ENCODE measurements at places on chromosomes 11 and 22.
A peak's percentile ranks its signal among the peaks of the same experiment; 100 is the strongest.

DNA sequence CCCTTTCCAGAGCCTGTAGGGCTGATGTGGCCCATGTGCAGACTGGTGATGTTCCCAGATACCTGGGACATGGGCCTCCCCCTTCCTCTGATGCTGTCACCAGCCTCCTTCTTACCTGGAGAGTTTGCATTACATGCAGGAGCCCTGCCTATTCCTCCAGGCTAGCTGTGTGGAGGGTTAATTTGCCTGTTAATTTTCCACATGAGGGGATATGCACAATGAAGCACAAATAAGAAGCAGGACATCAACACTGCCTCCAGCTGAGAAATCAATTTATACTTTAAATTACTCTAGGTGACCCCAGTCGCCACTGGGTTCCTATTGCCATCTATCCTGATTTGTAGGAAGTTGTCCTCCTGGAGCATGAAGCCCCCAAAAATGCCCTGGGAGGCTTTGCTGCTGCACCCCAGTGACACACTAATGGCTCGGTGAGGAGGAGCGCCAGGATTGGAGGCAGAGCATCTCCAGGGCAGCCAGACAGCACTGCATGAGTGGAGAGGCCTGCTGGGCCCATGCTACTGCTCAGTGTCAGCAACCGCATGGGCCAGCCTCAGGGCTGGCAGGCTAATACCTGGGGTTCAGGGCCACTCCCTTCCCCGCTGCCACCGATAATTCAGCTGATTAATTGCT lies 101.6 kb upstream of the USP47 start:
- no peak for DNase-seq

- DNase-seq, result no peak
Measured at GRCh38 chr11:112792070-112792469, 169.2 kb upstream of the NCAM1 start.

DNA sequence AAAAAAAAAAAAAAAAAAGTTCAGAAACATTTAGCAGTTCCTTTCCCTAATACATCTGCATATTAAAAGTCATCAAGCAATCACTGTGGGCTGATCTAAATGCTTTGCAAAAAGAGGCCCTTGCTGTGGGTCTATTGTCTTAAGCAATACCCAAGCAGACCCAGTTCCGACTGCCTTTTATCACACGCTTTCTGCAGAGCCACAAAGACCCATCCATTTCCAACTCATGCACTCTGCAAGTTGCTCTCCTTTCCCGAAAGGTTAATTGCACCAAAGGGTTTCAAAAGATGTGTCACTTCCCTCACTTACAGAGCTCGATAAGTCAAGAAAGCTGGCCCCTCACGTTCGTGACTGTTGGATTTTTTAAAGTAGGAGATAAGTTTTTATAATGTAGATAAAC lies 138.9 kb downstream of the MPPED1 start:
- DNase-seq, result no peak

- no peak for DNase-seq
Measured at GRCh38 chr11:82791779-82792178, 58.1 kb upstream of the FAM181B start.

DNA sequence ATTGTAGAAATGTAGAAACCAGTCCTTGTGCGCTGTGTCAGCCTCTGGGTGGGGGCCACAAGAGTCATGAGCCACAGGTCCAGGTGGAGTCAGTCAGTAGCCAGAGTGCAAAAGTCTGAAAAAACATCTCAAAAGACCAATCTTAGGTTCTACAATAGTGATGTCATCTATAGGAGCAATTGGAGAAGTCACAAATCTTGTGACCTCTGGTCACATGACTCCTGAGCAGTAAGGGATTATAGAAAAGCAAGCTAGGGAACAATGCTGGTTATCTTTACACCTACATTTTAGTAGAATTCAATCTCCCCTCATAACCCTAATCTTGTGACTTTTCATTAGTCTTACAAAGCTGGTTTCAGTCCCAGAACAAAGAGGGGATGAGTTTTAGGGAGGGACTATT lies 82.7 kb downstream of the CCDC83 start:
- no peak for DNase-seq

- no peak for DNase-seq
Measured at GRCh38 chr11:70763606-70764005, 365.3 kb downstream of the CTTN start.

DNA sequence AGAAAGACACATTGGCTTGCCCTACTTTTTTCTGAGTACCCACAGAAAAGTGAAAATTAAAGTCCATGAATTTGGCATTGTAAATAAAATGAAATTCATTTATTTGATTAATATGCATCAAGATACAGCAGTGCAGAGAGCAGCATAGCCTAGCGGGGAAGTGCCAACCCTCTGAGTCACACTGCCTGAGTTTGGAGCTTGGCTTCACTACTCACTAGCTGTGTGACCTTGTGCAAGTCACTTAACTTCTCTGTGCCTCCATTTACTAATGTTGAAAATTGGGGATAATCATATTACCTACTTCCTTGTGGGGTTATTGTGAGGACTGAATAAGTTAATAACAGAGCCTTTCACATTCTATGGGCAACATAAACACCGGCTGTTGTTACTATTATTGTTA lies 111.5 kb upstream of the CSNK2A3 start:
- no peak for DNase-seq

- peak; percentile 58 for DNase-seq
Measured at GRCh38 chr11:10931761-10932670, 74.2 kb upstream of the ZBED5 start.

- DNase-seq, result no peak
Measured at GRCh38 chr22:29388759-29389090, 355 bp upstream of the AP1B1 start.

DNA sequence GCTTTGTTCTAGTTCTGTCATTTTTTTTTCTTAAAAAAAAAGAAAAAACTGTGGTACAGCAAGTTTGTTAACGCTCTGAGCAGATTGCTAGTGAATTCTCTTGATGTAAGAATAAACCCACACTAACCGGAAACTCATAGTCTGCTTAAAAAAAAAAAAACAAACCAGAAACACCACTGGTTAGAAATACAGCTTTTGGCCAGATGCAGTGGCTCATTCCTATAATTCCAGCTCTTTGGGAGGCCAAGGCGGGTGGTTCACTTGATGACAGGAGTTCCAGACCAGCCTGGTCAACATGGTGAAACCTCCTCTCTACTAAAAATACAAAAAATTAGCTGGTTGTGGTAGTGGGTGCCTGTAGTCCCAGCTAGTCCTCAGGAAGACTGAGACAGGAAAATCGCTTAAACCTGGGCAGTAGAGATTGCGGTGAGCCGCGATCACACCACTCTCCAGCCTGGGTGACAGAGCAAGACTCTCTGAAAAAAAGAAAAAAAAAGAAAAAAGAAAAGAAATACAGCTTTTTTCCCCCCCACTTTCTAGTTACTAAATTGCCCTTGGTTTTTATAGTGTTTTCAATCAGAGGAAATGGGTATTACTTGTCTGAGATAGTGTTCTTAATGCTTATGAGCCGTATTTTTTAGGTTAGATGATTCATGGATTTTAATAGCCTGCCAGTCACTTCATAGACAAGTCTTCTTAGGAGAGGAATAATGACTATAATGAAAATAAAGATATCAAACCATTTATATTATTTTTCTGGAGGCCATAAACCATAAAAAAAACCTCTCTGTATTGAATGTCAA lies 222.8 kb downstream of the DDX10 start:
- no peak for DNase-seq

DNA sequence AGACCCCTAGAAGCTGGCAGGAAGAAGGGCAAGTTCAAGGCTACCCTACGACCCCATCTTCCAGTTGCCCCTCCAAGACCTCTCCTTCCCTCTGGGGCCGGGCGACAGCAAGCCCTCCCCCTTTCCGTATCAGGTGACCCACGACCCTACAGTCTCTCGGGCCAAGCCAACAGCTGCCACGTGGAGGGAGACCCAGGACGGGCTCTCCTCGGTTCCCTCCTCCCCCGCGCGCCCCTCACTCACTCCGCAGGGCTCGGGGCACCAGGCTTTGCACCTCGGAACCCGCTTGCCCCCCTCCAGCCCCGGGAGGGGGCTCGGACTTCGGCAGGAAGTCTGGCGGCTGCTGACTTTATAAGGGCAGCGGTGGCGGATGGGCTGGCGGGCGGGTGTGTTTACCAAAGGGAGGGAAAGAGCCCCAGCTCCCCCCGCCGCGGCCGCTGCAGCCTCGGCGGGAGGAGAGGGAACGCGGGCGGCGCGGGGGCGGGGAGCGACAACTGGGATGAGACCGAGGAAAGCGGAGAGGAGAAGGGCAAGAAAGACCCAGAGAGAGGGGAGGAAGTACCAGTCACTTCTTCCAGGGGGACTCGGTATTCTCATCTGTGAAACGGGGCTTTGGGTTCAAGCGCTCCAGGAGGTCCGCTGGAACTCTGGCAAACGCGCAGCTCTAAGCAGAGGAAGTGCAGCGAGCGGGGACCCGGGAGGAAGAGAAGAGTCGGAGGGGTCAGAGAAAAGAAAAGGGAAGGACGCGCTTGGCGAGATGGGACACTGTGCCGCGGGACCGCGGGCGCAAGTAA lies 767 bp downstream of the SLC43A1 start:
- peak; percentile 57 for DNase-seq

DNA sequence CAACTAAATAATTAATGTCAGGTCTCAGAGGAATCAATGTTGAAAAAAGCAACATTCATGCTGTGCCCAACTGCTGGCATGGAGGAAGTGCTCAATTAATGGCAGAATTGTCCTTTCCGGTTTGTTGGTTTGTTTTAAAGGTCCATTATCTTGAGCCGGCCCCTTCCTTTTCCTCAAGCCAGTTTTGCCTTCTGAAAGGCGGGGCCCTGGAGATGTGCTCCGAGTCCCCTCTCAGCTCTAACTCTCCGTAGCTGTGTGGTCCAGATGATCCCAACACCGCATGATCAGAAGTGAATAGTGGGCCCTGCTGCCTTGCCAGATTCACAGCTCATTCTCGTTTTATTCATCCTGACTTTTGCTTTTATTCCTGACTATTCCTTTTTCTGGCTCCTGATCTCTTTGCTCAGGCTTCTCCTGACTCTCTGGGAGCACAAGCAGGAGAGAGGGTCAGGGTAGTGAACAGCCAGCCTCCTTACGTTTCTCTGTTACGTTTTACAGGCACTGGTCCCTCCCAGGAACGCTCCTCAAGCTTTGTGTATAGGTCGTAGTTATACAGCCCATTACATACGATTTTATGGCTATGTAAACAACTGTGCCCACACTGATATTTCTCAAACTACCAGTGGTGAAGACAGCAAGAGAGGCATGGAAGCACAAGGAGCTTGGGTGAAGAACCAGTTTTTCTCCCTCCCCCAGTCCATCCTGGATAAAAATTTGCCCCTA lies 265.9 kb downstream of the LARGE1 start:
- peak; percentile 33 for DNase-seq

GRCh38 chr22:16915701-16916100 lies 90.5 kb upstream of the XKR3 start:
- DNase-seq, result no peak

DNA sequence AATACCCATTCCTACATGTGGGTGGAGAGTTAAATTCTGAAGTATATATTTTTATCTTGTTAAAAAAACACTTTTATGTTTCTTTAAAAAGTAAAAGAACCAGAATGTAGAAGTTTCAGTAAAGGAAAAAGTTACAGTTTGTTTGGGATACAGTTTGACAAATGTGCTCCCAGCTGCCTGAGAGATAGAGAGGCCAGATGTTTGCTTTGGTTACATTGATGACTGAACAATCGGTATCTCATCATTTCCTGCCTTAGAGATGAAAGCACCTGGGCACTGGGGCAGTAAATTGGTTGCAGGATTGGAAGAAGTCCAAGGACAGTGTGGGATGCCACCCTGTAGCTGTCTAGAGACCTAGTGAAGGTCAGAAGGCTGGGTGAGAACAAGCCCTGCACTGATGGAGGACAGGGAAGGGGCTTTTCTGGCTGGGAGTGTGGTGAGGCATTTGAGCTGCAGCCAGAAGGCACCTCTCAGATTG lies 16.6 kb downstream of the MED15 start:
- no peak for DNase-seq

- DNase-seq, result no peak
Measured at GRCh38 chr11:112580864-112581263, 320.2 kb upstream of the PLET1 start.

DNA sequence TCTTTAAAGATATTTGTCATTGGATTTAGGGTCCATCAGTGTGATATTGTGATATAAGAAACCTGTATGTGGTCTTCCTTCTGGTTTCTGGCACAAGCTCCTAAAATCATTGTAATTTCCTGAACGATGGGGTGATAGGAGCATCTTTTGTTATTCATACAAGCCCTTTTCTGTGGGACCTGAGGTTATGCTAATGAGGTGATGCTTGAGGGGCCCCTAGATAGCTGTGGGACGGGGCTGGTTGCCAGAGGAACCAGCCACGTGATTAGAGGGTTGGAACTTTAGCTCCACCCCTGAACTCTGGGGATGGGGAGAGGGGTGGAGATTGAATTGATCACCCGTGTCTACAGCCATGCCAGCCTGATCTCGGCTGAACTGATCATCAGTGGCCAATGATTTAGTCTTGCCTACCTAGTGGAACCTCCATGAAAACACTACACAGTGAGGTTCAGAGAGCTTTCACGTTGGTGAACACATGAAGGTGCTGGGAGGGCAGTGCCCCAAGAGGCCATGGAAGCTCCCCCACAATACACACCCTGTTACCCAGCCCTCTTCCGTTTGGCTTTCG lies 62.8 kb downstream of the BCR start:
- no peak for DNase-seq

DNA sequence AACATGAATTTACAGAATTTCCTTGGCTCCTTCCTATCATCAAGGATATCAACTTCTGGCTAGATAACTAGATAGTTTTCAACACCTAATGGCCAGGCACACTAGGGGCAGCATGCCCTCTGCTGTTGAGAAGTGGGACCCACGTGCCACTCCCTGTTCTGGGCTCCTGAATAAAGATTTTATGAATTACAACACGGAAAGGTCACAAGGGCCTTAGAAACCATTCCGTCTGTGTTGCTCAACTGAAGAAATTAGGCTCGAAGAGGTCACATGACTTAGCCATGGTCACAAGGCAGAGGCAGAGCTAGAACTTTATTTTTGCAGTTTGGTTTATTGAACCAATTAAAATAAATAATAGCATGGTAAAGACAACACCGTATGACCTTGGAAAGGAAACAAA lies 36.0 kb downstream of the PRCP start:
- DNase-seq, result peak; percentile 70

DNA sequence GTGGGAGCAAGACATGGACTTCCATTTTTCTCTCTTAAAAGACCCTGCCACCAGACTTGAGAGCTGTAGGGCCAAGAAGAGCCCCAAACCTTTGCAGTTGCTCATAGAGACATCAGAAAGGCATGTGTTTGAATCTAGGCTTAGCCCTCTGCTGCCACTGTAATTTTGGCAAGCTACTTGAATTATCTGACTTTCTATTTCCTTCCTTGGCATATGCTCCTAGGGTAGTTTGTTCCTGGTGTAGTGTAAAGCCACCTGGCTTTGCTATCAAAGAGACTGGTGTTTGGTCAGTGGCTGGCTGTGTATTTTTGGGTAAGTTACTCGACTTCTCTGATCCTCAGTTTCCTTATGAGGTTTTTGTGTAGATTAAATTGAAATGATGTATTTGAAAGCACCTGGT lies 252.1 kb upstream of the CCDC90B start:
- no peak for DNase-seq

GRCh38 chr11:67290801-67291200 lies 1.7 kb downstream of the ANKRD13D start:
- no peak for DNase-seq

DNA sequence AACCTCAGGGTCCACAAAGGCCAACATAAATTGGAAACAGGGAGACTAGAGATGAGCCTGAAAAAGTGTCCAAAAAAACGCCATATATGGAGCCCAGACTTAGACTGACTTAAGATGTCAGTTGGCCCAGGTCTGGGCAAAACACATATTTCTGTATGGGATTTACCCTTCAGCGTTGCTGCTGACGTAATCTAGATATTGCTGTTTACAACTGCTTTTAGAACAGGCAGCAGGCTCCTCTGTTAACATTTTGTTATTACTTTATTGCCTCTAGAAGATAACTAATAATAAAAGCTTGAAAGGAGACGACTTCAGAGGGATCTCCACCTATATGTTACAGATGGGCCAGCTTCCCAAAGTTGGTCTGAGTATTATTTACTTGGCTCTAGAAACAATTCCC lies 8.7 kb downstream of the ME3 start:
- DNase-seq, result no peak
